ENCODE measurements at places on chromosomes 11 and 22.

DNA sequence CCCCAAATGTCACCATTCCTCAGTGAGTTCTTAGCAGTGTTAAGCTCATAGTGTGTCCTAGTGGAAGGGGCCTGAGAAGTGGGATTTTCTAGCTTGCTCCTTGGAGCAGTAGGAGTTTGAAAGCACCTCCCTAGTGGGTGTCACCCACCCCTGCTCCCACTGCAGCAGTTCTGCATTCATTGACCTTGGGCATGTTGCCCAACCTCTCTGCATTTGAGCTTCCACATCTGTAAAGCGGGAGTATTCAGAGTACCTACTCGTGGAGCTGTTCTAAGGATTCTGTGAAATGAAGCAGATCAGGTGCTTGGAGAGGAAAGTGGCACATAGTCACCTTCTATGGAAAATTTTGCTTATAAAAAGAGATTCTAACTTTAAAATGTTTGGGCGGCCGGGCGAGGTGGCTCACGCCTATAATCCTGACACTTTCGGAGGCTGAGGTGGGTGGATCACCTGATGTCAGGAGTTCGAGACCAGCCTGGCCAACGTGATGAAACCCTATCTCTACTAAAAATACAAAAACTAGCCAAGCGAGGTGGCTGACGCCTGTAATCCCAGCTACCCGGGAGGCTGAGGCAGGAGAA, 16.9 kb downstream of the LMO2 start:
- no peak for DNase-seq

- DNase-seq: no peak
Observed at GRCh38 chr11:19790831-19791552, 78.4 kb downstream of the NAV2 start.

DNA sequence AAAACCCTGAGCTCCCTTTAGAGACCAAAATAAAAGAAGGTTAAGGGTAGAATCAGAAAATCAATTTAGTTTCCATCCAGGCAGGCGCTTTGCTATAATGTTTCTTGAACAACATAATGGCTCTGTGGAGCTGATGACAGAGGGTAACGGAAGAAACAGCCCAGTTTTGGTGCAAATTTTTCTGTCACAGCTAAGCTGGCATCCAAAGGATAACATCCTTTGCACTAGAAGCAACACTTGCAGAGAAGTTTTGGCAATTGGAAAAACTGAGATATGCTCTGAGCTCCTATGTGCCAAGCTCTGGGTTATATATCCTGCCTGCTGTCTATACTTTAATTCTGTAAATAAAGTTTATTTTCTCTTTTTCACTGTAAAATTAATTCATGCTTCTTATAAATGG, 495.3 kb upstream of the API5 start:
- DNase-seq: no peak

DNA sequence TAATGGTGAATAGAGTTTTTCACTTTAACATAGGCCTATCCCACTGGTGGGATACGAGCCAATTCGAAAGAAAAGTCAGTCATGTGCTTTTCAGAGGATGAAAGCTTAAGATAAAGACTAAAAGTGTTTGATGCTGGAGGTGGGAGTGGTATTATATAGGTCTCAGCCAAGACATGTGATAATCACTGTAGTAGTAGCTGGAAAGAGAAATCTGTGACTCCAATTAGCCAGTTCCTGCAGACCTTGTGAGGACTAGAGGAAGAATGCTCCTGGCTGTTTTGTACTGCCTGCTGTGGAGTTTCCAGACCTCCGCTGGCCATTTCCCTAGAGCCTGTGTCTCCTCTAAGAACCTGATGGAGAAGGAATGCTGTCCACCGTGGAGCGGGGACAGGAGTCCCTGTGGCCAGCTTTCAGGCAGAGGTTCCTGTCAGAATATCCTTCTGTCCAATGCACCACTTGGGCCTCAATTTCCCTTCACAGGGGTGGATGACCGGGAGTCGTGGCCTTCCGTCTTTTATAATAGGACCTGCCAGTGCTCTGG, at the start of gene TYR:
TYR (plus strand) TSS at position 185 of the 541 bp plus-strand sequence; CDS start at position 264, 79 bp downstream.
- DNase-seq: no peak

DNA sequence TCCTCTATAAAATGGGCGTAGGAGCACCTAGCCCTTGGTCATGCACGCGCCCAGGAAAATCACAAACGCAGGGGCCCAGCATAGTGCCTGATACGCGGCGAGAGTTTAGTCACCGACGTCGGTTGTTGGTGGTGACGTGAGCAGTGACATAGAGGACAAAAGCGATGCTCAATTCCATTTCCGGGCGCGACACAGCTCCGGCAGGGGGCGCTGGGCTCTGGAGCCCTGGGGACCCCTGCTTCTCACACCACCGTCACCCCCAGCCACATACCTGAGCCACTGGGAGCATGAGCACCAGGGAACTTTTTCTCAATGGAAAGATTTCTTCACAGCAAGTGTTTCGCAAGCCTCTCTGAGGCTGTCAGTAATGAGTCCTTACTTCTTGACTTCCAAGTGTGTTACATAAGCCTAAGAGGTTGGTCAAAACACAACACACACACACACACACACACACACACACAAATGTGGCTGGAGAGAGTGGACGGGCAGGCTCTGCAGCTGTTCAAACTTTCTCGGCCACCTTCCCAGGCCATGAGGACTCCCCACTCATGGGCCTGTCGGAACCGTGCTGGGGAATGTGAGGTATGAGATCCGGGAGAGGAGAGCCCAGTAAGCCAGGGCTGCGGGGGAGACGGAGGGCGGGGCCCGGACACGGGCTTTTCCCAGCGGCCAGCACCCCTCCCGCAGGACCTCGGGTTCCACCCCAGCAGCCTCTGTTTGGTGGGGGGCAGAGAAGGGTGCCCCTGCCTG, 36.9 kb upstream of the LINC01488 start:
- no peak for DNase-seq

Data from activated CD4-positive, alpha-beta T cell treated with anti-CD3 and anti-CD28 coated beads for 1 hour (primary cell).